ENCODE measurements at places on chromosomes 3 and 15.
A peak's percentile ranks its signal among the peaks of the same experiment; 100 is the strongest.

DNA sequence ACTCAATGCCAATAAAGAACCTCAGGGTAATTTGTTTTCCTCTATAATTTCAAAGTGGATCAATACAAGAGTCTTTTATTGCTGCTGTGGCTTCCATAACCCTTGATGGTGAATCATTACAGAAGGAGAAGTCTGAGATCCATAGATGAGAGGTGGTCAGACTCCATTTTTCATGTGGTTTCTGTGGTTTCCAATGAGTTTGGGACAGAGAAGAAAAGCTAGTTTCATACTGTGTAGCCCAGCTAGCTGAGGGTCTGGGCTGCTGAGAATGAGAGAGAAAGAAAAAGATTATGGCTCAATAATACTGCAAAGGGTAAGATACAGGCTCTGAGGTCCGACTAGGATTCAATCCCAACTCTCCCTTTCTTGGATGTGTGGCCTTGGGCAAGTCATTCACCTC lies 180.6 kb upstream of the LRRN1 start:
- DNase-seq: no peak

- no peak for DNase-seq
These were observed 12.9 kb downstream of the CCDC80 start for GRCh38 chr3:112627919-112628466.

GRCh38 chr15:60898896-60899295 lies 330.2 kb downstream of the RORA start:
- DNase-seq: no peak

GRCh38 chr3:177948716-177949425 lies 587.4 kb upstream of the KCNMB2 start:
- DNase-seq: no peak

DNA sequence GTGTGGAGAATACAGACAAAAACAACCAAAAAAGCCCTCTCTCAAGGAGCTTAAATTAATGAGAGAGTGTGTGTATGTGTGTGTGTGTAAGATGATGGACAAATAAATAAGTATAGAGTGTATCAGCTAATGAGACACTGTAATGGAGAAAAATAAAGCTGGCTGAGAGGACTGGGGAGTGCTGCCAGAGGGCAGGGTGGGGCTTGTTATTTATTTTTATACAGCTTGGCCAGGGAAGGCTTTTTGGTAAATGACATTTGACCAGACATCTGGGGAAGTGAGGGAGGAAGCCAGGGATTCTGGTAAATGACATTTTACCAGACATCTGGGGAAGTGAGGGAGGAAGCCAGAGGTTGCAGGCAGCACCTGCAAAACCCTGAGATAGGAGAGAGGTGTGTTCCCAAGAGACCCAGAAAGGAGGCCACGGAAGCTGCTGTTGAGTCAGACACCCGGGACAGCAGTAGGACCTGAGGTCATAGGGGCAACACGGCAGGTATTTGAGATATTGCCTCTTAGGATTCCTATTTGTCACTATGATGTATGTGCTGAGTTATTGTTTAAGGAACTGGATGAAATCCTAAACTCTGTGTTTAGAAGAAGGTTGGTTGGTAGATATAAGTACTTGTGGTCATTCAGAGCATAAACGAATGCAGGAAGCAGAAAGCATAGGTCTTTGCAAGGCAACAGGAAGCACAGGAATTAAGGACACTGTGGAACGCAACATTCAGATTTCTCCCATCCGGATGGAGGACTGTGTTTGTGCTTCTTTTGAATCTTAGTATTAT lies 2.7 kb downstream of the SV2B start:
- no peak for DNase-seq

GRCh38 chr3:162998205-162998604 lies 1501.6 kb downstream of the OTOL1 start:
- DNase-seq: no peak

DNA sequence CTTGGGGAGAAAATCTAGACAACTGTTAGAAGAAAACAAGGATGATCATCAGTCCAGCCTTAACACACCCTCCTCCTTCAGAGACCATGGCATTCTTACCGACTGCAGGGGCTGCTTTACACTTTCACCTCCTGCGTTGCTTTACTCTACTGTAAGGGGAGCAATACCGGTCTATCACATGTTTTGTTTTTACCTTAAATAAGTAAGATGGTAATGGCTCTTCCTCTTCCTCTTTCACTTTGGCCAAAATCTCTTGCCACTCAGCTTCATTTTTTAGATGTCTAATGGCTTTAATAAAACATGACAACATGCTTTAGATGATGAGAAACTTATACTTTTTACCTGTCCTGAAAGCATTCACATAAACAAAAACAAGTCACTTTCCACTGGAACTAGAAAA lies 33.4 kb upstream of the STIMATE start:
- no peak for DNase-seq

DNA sequence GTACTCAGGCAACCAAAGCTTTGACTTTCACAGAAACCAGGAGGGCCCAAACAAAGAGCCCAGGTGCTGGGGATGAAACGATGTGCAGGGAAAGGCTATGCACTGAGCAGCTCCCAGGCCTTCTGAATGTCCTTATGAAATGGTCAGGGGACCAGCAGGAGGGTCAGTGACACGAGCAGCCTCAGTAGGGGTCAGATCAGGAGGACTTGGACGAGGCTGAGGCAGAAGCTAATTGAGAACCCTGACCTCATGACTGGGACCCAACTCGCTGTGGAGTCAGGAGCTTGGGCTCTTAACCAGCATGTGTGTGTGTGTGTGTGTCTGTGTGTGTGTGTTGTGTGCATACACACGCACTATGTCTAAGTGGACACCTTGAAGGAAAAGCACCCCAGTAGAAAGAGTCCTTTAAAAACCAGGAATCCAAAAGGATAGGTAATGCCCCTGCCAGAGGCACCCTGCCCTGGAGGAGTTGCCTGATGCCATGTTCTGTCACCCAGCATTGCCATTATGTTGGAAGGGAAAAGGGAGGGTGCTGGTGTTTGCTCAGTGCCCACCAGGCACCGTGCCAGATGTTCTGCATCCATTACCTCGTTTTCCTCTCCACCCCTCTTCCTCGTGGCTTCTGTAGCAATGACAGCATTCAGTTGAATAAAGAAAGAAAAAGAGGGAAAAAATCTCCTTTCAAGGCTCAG lies 50.9 kb downstream of the CORO2B start:
- DNase-seq: peak; percentile 80

GRCh38 chr15:44490622-44491021 lies 46.3 kb upstream of the EIF3J start:
- no peak for DNase-seq

DNA sequence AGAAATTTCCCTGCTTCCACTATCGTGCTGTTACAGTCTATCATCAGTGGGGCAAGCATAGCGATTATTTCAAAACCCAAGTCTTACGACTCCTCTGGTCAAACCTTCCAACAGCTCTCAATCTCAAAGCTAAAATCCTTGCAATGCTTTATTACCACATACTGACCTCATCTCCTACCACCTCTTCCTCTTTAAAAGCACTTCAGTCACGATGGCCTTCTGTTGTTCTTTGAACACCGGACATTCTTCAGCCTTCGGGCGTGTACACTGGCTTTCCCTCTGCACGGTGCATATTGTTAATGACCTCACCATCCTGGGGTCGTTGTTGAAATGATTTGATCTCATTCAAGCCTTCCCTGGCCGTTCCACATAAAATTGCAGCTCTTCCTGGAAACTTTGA lies 31.1 kb downstream of the MAGEL2 start:
- no peak for DNase-seq

DNA sequence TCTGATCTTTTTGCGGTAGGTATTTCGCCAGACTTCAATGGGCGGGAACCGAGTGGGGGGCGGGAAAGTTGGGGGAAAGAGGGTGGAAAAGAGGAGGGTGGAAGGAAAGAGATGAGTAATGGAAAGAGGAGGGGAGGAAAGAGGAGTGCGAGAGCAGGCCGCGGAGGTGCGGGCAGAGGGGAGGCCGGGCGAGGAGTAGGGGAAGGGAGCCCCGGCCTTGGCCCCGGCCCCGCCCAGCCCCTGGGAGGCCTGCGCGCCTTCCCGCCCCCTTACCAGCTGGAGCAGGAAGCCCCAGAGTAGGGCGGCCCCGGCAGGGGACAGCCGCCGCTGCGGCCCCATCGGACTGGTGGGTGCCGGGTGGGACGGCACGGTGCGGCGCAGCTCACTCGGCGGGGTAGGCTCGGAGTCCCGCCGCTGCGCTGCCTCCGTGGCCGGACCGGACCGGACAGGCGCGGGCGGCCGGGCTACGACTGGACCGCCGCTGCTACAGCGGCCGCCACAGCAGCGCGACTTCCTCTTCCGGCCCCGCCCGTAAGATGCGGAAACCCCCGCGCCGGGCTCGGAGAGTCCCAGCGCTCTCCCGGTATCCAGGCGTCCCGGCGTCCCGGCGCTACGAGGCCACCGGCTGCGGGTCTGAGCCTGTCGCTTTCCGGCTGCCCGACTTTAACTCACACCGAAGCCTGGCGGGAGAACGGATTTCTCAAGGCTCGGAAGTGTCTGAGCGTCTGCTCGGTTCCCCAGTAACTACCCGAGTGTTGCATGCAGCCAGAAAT lies at the start of gene SPPL2A:
SPPL2A (minus strand) TSS at position 512 of the 773 bp plus-strand sequence; CDS start at position 339, 173 bp downstream.
- peak; percentile 52 for DNase-seq

DNA sequence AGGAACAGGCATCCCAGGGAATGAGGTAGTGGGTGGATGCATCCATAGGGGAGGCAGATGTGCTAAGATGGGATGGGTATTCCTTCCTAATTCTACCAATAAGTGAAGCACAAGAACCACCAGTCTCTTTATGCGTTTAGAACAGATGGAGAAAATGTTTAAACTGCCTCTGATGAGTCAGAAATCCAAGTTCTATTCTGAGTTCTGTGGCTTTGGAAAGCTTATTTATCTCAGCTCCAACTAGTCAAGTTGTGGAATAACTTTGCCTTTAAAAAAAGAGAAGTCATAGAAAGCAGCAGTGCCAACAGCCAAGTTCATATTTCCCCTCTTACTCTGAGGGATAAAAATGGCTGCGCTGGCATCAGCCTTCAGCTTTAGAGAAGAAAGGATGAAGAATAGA lies 761.7 kb downstream of the IGSF11 start:
- DNase-seq: peak; percentile 79

DNA sequence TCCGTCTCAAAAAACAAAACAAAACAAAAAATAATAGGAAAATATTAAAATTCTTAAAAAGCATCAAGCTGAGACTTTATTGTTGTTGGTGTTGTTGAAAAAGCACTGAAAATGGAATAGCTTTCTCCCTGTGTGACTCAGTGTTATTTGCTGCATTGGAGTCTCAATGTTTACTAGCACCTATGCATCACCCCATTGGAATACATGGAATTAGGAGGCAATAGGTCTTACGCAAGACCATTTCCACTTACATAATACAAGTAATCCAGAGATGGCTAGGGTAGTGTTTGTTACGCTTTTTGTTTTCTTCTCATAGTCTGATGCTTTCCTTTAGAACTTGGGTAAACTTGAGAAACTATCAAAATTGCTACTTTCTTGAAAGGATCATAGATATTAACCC lies 15.2 kb downstream of the GXYLT2 start:
- no peak for DNase-seq

DNA sequence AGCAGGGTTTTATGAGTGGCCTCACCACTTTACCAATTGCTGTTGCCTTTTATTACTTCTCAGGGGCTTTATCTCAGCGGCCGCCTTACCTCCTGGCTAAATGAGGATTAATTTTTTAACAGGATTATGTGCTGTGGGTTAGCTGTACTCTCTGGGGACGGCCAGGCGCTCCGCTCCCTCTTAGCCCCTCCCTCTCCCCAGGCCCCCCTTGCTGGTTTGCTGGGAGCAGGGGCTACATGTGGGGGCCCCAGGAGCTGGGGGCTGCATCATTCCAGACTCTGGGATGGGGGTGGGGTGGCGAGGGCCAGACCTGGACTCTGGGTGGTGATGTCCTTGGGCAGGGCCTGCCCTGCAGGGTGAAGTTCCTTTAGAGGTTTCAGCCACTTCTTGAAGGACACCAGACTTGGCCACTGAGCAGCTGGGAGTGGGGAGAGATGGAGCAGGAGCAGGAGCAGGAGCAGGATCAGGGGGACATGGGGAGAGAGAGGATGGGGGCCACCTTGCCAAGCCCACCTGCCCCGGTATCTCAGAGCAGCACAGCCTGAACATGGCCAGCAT lies 196.1 kb downstream of the GOLGA6L6 start:
- no peak for DNase-seq

DNA sequence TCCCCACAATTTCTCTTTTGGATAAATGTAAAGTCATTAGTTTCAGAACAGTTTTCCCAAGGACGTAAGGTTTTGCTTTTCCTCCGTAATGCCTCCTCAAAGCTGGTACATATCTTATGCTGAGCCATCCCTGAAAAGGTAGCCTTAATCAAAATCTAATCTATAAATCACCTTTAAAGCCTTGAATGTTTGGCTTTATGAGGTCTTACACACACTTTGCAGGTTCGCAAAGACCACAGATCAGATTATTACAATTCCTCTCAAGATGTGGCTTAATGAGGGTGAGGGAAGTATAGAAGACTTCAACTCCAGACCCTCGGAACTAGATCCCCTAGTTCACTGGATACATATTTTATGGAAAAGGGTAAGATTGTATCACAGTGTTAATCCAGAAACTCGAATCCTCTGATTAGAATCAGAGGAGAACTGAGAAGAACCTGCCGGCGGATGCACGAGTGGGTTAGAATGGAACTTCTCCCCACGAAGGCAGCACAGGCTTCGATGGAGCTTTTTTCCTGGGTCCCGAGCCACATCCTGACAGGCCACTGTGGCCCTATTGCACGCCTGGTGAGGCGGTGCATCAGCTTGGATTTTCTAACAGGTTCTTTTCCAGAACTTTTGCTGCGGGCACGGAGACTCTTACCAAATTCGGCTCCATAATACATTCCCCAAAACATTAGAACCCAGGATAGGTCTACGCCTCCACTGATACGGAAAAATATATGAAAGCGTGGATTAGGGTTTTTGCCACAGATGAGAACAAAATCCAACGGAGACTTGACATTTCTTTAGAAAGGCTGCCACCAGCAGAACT lies 1.2 kb downstream of the CTXND1 start:
- no peak for DNase-seq

DNA sequence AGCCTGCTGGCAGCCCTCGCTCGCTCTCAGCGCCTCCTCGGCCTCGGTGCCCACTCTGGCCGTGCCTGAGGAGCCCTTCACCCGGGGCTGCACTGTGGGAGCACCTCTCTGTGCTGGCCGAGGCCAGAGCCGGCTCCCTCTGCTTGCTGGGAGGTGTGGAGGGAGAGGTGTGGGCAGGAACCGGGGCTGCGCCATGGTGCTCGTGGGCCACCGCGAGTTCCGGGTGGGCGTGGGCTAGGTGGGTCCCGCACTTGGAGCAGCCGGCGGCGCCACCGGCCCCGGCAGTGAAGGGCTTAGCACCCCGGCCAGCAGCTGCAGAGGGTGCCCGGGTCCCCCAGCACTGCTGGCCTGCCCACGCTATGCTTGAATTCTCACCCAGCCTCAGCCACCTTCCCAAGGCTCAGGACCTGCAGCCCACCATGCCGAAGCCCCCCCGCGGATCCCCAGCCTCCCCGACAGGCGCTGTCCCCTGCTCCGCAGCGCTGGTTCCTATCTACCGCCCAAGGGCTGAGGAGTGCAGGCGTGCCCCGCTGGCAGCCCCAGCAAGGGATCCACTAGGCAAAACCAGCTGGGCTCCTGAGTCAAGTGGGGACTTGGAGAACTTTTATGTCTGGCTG lies 863.3 kb downstream of the IGSF11 start:
- DNase-seq: no peak

DNA sequence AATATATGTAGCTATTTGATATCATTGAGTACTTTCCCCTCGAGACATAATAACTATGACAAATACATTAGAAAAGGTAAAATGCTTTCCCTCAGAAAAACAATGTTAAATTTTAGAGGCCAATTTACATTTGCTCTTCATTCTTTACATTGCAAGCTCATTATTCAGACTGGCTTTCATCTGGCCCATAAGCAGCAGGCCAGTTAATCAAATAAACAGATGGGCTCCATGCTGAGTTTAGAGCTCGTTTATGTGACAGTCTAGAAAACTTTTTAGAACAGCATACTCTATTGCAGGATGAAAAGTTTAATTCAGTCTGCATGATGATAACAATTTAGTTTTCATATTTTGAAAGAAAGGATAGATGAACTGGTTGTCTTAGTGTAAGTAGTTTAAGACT lies 150.6 kb downstream of the DUT start:
- no peak for DNase-seq
